ENCODE measurements at places on chromosomes 6 and 20. TPM values are rescaled to one million over a fixed set of nuclear protein-coding genes. Genes with fewer than 3 reads are reported as not detected.

DNA sequence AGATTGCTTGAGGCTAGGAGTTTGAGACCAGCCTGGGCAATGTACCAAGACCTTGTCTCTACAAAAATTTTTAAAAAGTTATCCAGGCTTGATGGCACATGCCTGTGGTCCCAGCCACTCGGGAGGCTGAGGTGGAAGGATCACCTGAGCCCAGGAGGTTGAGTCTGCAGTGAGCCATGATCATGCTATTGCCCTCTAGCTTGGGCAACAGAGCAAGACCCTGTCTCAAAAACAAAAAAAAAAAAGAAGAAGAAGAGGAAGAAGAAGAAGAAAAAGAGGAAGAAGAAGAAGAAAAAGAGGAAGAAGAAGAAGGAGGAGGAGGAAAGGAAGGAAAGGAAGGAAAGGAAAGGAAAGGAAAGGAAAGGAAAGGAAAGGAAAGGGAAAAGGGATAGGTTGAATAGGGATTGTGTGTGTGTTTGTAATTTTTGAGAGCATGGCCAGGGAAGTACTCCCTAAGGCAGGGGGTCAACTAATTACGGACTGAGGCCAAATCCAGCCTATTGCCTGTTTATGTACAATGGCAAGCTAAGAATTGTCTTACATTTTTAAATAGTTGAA lies 43.0 kb upstream of the ZNF217 start:
- no peaks in the 10 kb centered on the region for H3K27me3 ChIP-seq
- no peak overlapping the region for H3K27ac ChIP-seq
- no peaks in the 10 kb centered on the region for H3K36me3 ChIP-seq
- H3K4me3 ChIP-seq, result no peak overlapping the region
- no peak for DNase-seq

- H3K27me3 ChIP-seq, result no peaks in the 10 kb centered on the region
- DNase-seq, result peak; percentile 22
- H3K27ac ChIP-seq, result no peak overlapping the region
- no peaks in the 10 kb centered on the region for H3K36me3 ChIP-seq
Observed at GRCh38 chr6:128710315-128710714, 172.6 kb upstream of the LAMA2 start.

DNA sequence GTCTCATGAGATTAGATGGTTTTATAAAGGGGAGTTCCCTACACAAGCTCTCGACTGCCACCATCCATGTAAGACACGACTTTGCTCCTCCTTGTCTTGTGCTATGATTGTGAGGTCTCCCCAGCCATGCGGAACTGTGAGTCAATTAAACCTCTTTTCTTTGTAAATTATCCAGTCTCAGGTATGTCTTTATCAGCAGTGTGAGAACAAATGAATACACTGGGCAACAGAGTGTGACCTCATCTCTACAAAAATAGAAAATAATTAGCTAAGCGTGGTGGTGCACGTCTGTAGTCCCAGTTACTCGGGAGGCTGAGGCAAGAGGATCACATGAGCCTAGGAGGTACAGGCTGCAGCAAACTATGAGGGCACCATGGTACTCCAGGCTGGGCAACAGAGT lies 51.3 kb downstream of the MDN1 start:
- DNase-seq, result no peak
- no peak overlapping the region for H3K4me3 ChIP-seq
- H3K4me1 ChIP-seq, result no peaks in the 10 kb centered on the region
- H3K27me3 ChIP-seq, result no peaks in the 10 kb centered on the region
- no peak overlapping the region for H3K27ac ChIP-seq
- peaks cover 38% of the 10 kb centered on the region for H3K36me3 ChIP-seq

DNA sequence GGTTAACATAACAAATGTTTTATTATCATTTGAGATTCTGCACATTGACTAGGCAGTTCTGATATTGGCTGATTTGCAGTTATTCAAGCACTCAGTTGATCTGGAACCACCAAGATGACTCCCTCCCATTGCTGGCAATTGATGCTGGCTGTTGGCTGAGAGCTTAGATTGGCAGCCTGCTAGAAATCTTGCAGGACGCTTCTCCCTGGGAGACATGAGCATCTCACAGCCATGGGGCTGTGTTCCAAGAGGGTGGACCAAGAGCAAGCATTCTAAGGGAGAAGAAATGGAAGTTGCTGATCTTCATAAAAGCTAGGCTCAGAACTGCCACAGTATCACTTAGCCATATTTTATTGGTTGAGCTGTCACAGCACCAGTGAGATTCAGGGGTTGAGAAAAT lies 233.4 kb upstream of the ID4 start:
- peaks cover 3% of the 10 kb centered on the region for H3K4me1 ChIP-seq
- no peak for DNase-seq
- H3K27ac ChIP-seq, result no peak overlapping the region
- no peaks in the 10 kb centered on the region for H3K27me3 ChIP-seq
- H3K36me3 ChIP-seq, result no peaks in the 10 kb centered on the region

- no peaks in the 10 kb centered on the region for H3K36me3 ChIP-seq
- DNase-seq, result no peak
- no peak overlapping the region for H3K27ac ChIP-seq
- H3K4me3 ChIP-seq, result no peak overlapping the region
- no peaks in the 10 kb centered on the region for H3K27me3 ChIP-seq
Observed at GRCh38 chr20:5008759-5009158, 7.4 kb upstream of the SLC23A2 start.

GRCh38 chr20:61873651-61874420 lies 191.8 kb downstream of the TAF4 start:
- no peak for DNase-seq
- no peak overlapping the region for H3K4me3 ChIP-seq
- no peaks in the 10 kb centered on the region for H3K36me3 ChIP-seq

DNA sequence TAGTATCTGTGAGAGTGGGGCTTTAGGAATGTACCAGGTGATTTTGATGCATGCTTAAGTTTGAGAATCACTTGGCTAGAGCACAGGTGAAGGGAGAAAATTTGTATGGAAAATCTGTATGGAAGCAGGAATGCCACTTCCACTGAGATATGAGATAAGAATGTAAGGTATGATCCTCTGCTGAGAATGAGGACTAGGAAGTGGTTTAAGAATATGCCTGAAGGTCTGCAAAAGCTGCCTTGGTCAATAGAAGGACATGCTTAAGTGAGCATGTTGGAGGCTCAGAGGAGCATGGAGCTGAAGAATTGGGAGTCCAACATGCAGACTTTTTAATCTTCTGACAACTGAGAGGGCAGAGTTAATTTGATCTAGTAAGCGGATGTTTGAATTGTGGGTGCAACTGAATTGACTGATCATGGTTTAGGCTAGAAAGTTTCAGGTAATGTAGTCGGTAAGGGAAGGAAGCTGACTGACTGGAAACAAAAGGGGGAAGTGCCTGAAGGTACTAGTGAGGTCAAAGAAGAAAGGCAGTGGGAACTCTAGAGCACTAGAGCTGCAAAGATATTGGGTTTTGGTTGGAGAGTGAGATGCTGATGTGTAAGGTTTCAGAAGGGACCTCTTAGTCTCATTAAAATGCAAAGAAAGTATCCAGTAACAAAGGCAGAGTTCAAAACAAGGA lies 28.6 kb upstream of the NOTCH4 start:
- H3K27me3 ChIP-seq, result no peaks in the 10 kb centered on the region
- no peak overlapping the region for H3K4me3 ChIP-seq
- H3K27ac ChIP-seq, result no peak overlapping the region
- no peaks in the 10 kb centered on the region for H3K36me3 ChIP-seq
- no peaks in the 10 kb centered on the region for H3K4me1 ChIP-seq

GRCh38 chr6:90197854-90198496 lies 98.7 kb downstream of the BACH2 start:
- peaks cover 25% of the 10 kb centered on the region for H3K4me1 ChIP-seq
- H3K4me3 ChIP-seq, result no peak overlapping the region
- peak; percentile 48 for DNase-seq

DNA sequence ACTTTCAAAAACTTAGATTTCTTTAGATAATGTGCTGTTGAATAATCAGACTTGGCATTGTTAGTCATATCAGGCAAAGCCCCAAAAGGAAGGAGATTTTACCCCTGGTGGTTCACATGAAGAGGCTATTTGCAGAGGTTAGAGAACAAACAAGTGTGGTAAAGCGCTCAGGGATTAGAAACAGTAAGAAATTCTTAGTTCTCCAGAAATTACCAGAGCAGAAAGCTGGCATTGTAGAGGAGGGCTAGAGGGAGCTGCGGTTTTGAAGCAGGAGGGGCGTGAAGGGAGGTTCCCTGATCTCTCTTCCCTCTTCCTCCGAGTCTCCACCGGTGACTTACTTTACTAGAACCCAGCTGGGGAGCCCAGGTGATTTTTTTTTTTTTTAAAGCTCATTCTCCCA lies 10.2 kb downstream of the MYO6 start:
- no peaks in the 10 kb centered on the region for H3K36me3 ChIP-seq
- no peak overlapping the region for H3K27ac ChIP-seq
- DNase-seq, result no peak
- no peak overlapping the region for H3K4me3 ChIP-seq
- H3K4me1 ChIP-seq, result no peaks in the 10 kb centered on the region

- no peak overlapping the region for H3K4me3 ChIP-seq
- no peak for DNase-seq
- peaks cover 8% of the 10 kb centered on the region for H3K4me1 ChIP-seq
- H3K27me3 ChIP-seq, result no peaks in the 10 kb centered on the region
- H3K27ac ChIP-seq, result no peak overlapping the region
Observed at GRCh38 chr6:5124526-5124925, 39.4 kb downstream of the PPP1R3G start.

GRCh38 chr20:49866051-49866450 lies 49.3 kb downstream of the SPATA2 start:
- H3K27ac ChIP-seq, result no peak overlapping the region
- H3K27me3 ChIP-seq, result no peaks in the 10 kb centered on the region
- peak; percentile 5 for DNase-seq
- H3K36me3 ChIP-seq, result no peaks in the 10 kb centered on the region
- no peak overlapping the region for H3K4me3 ChIP-seq
- peaks cover 3% of the 10 kb centered on the region for H3K4me1 ChIP-seq

GRCh38 chr6:40774932-40775331 lies 187.8 kb upstream of the LRFN2 start:
- H3K36me3 ChIP-seq, result no peaks in the 10 kb centered on the region
- no peak overlapping the region for H3K4me3 ChIP-seq
- no peak overlapping the region for H3K27ac ChIP-seq
- no peak for DNase-seq
- no peaks in the 10 kb centered on the region for H3K27me3 ChIP-seq

GRCh38 chr6:18025596-18025995 lies 38.2 kb upstream of the KIF13A start:
- DNase-seq, result no peak
- H3K36me3 ChIP-seq, result no peaks in the 10 kb centered on the region
- no peak overlapping the region for H3K27ac ChIP-seq
- peaks cover 6% of the 10 kb centered on the region for H3K4me1 ChIP-seq
- H3K27me3 ChIP-seq, result no peaks in the 10 kb centered on the region

GRCh38 chr6:88368071-88368787 lies 202.1 kb upstream of the CNR1 start:
- no peaks in the 10 kb centered on the region for H3K36me3 ChIP-seq
- DNase-seq, result peak; percentile 81
- H3K4me1 ChIP-seq, result no peaks in the 10 kb centered on the region
- no peak overlapping the region for H3K4me3 ChIP-seq
- H3K27me3 ChIP-seq, result no peaks in the 10 kb centered on the region

GRCh38 chr6:19535351-19535750 lies 301.8 kb upstream of the ID4 start:
- no peak overlapping the region for H3K4me3 ChIP-seq
- no peak for DNase-seq
- H3K27me3 ChIP-seq, result no peaks in the 10 kb centered on the region

DNA sequence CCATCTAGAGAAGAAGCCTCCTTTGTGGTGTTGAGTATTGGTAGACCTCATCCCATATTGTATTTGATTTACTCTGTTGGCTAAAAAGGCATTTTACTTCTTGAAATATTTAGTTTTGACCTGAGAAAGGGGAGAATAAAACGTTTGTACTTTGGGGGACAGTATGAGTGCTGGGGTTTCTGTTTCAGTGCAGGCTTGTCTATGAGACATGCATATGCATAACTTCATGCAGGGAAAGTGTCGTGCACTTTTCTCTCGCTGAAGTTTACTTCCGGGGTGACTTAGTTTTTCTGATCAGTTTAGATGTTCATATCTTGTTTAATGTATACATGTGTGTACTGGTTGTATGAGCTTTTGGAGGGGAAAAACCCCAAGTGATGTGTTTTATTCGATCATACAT lies 59.5 kb downstream of the UTRN start:
- H3K4me1 ChIP-seq, result peaks cover 3% of the 10 kb centered on the region
- no peaks in the 10 kb centered on the region for H3K27me3 ChIP-seq
- H3K27ac ChIP-seq, result no peak overlapping the region
- H3K4me3 ChIP-seq, result no peak overlapping the region
- DNase-seq, result no peak

- DNase-seq, result peak; percentile 88
- H3K4me3 ChIP-seq, result no peak overlapping the region
- no peaks in the 10 kb centered on the region for H3K4me1 ChIP-seq
- no peak overlapping the region for H3K27ac ChIP-seq
- H3K36me3 ChIP-seq, result peaks cover 31% of the 10 kb centered on the region
Observed at GRCh38 chr6:34986845-34987246, 97.8 kb downstream of the ANKS1A start.

DNA sequence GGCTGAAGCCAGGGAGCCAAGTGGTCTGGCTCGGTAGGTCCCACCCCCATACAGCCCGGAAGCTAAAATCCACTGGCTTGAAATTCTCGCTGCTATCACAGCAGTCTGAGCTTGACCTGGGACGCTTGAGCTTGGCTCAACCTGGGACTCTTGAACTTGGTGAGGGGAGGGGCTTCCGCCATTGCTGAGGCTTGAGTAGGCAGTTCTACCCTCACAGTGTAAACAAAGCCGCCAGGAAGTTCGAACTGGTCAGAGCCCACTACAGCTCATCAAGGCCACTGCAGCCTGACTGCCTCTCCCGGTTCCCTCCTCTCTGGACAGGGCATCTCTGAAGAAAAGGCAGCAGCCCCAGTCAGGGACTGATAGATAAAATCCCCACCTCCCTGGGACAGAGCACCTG lies 1337.7 kb downstream of the HACE1 start:
- no peaks in the 10 kb centered on the region for H3K4me1 ChIP-seq
- no peak for DNase-seq
- no peaks in the 10 kb centered on the region for H3K27me3 ChIP-seq
- H3K36me3 ChIP-seq, result no peaks in the 10 kb centered on the region
- H3K4me3 ChIP-seq, result no peak overlapping the region
- H3K27ac ChIP-seq, result no peak overlapping the region

DNA sequence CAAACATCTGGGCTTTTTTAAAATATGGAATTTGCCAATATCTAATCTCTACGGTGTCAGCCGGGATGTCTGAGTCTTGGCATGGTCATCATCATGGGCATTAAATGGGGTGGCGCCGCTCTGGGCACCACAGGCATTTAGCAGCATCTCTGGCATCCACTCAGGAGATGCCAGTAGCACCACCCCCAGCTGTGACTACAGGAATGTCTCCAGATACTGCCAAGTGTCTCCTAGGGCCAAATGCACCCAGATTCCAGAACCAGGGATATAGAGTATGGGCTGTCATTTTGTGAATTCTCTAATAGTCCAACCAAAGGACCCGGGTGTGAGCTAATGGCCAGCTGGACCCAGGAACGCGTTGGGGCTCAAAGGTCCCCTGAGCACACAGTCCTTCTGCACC lies 361.0 kb downstream of the TAF4 start:
- H3K27ac ChIP-seq, result no peak overlapping the region
- no peaks in the 10 kb centered on the region for H3K27me3 ChIP-seq
- H3K36me3 ChIP-seq, result no peaks in the 10 kb centered on the region
- H3K4me3 ChIP-seq, result no peak overlapping the region
- no peaks in the 10 kb centered on the region for H3K4me1 ChIP-seq

Gene PACRG
- 0.83 TPM for total RNA-seq

Gene RNF114
- total RNA-seq, result 158 TPM

Gene SEL1L2
- total RNA-seq, result not detected

Gene ADAM33
- total RNA-seq, result 1.3 TPM

Gene TGM2
- total RNA-seq, result 144 TPM

Gene FAM135A
- 11.0 TPM for total RNA-seq

Gene NR2E1
- not detected for total RNA-seq

Gene ZSCAN12
- total RNA-seq, result 7.6 TPM

Gene DEFB132
- not detected for total RNA-seq

Data from cardiac muscle cell (in vitro differentiated cells and primary cell).